ENCODE measurements at places on chromosomes 6 and 20.

- no peak for DNase-seq
Measured at GRCh38 chr20:58277578-58278472, 31.7 kb upstream of the RAB22A start.

GRCh38 chr6:161091972-161092701 is 100.6 kb downstream of the MAP3K4 start:
- DNase-seq = no peak

DNA sequence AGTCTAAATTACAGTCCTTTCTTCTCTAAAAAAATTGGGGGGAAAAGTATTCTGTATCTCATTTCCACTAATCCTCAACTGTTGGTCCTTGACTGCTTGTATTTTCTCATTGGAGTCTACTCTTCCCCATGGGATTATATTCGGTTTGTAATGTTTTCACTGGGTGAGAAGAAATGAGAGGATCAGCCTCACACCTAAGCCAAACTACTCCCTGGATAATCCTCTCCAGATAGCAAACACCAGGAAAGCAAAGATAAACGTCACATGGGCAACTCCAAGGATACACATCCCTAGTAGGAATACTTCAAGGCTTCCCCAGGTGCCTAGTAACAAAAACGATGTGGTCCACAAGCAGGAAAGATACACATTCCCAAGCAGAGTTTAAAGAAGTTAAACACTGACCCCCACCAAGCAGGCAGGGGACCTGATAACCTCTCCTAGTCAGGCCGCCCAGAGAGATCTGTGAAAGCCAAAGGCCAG is 53.9 kb upstream of the SOX4 start:
- DNase-seq = no peak

DNA sequence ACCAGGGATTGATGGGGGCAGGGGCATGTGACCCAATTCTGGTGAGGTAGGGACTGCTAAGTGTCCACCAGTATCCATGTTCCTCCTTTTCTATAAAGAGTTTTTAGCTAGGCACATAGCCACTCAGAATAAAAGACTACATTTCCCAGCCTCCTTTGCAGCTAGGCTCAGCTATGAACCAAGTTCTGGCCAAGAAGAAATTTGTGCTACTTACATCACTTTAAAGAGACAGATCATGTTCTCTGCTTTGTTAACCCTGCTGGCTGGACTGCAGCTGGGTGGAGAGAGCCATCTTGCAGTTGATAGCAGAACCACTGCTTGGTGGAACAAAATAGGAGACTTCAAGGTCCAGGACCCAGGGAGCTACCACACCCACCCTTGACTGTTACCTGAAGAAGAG is 5.3 kb upstream of the CCM2L start:
- peak; percentile 21 for DNase-seq

- no peak for DNase-seq
Measured at GRCh38 chr6:27545271-27546046, 72.6 kb upstream of the ZNF184 start.

Measured in H4 (cell line).